ENCODE measurements at places on chromosomes 12 and 14.
A peak's percentile ranks its signal among the peaks of the same experiment; 100 is the strongest.

DNA sequence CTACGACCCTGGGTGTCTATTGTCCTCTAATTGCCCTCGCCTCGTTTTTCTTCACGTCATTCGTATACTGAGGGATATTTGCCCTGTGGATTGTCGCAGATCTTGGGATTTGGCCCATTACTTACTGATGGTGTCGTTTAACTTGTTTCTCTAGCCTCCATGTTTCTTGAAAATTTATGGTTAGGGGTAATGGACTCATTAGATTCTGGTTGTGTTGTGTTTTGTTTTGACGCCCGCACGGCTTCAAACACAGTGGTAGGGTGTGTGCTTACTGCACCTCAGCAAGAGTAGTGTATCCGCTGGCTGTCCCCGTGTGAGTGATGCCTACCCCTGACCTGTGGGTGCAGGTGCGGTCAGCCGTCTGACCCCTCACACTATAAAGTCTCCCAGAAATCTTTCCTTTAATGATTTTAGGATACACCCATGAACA lies 874 bp upstream of the RNU6-8 start:
- DNase-seq, result peak; percentile 54

GRCh38 chr12:110917961-110918360 lies 2.4 kb downstream of the MYL2 start:
- no peak for DNase-seq

GRCh38 chr14:24712909-24713308 lies 78.9 kb upstream of the GZMB start:
- DNase-seq, result no peak

DNA sequence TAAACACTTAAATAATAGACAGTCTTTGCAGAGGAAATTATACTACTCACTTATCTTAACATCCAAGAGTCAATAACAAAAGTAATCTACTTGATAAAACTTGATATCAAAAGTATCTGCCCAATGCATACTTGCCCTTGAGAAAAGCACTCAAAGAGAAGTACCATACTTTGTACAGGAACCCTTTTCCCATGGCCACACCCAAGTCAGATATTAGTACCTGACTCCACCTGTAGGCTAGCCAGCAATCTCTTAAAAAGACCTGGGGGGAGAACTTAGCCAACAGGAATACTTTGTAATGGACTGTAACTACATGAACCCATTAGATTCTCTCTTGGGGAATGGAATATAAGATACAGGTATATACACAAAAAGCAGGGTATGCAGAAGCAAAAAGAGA lies 99.6 kb upstream of the HECTD1 start:
- DNase-seq, result no peak

DNA sequence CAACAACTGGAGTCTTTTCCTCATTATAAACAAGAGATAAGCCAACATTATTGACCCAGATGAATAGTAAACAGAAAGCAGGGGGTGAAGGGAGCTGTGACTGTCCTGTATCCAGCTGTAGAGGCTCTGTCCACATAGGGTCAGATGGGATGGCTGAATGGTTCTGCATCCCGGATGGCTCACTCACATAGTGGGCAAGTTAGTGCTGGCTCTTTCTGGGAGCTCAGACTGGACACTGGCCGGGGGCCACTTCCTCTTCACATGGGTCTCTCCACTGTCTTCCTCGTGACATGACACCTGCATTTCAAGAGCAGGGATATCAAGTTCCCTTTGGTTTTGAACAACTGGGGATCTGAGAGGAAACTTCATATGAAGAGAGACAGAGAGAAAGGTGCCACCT lies 969.6 kb upstream of the TMEM132C start:
- no peak for DNase-seq

DNA sequence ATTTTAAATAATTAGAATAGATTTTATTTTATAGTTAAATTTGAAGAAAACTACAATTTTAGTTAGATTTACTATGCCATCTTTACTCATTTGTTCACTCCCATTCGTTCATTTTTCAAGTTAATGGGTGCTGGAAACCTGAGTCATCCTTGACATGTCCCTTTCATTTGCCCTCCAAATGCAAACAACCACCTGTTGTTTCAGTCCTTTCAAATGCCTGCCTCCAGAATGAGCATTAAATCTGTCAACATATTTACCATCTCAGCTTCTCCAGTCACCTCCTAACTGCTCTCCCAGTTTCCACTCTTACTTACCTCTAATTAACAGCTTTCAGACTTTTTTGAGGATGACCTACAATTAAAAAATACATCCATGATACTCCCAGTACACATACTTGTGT lies 375.5 kb downstream of the RAD51B start:
- no peak for DNase-seq

- no peak for DNase-seq
Measured at GRCh38 chr12:100539202-100539601, 34.3 kb upstream of the GAS2L3 start.

DNA sequence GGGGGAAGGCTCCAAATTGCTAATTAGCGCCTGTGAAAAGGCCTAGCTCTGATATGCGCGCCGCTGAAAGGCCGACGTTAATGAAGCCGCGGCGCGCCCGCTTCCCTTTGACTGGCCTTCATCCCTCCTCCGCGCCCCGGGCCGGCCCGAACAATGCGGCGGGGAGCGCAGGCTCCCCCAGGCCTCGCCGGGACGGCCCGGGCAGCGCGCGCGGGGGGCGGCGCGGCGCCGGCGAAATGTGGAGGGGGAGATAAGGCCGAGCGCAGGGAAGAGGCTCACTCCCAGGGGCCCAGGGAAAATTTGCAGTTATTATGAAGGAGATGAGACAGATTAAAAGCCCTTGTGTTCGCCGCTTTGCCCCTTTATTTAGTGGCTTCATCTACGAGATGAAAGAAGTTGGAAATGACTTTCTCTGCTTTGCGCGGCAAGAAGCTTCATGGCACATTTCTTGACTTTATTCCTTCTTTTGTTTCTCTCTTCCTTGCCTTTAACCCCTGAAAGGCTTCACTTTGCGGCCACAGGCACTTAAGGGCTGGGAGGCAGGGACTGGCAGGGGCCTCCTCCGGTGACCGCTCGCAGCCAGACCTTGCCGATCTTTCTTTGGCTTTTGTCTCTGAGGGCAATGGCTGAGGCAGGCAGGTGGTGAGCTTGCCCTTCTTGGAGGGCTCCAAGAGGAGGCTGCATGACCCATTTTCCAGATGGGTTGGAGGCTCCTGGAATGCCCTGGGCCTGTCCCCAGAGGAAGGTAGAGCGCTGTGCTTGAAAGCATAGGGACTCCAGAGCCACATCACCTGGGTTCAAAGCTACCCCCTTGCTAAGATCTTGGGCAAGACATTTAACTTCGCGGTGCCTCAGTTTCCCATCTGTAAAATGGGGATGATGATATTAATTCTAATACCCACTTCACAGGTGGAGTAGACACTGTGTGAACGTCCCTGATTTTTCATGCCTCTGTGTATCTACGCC lies 12.7 kb upstream of the GPATCH2L start:
- DNase-seq, result no peak

DNA sequence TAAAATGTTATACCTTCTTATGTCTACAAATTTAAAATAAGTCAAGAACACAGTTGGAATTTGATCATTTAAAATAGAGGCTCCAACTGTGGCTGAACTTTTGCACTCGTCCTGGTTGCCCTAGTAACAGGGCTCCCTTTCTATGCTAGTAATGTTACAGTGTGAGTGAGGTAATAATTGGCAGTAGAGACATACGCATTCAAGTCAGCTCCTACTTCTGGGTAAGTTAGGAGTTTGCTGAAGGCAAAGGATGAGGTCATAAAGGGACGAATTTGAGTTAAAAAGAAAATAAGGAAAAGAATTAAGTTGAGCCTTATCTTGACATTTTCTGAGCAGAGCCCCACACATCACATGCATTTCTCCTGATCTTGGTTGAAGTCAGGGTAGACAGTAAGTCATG lies 129.1 kb downstream of the TMEM117 start:
- no peak for DNase-seq
